Activated CD4-positive, alpha-beta T cell treated with anti-CD3 and anti-CD28 coated beads for 4 hours (primary cell): ENCODE measurements at places on chromosomes 2 and 18.

DNA sequence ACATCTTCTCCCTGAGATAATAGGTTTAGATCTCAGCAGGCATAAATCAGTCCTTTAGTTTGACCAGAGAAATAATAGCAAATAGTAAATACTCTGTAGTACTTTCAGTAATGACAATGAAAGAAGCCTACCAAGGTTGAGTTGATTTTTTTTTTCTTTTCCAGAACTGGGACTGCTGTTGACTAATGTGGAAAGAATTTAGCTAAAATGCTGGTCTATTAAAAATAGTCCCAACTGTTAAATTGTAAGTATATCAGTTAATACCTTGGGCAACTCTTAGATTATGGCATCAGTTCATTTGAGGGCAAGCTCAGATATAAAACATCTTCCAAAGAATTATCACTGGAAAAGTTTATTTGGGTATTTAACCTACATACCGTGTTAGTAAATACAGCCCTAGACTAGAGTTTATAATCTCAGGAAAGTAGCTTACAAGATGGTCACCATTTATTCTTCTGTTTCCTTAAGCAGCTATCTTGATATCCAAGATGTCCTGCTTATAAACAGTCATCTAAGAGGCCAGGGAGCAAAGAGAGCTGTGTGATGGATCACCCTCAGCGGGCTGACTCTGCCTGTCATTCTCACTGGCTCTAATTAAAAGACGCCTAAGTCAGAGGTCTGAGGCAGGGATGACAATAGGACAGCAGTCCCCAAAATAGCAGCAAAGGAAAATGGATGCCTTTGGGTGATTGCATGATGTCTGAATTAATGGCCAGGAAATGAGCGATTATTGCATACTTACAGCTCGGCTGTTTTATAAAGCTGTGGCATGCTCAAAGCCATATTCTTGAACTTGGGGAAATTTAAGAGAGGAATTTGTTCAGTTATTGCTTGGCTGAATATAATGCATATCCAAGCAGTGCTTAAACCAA, 121.3 kb downstream of the MTX2 start:
- no peak for DNase-seq

- DNase-seq, result peak; percentile 13
These were observed 908 bp downstream of the ERLEC1 start for GRCh38 chr2:53787614-53788289.

GRCh38 chr2:229104974-229105387, 166.1 kb downstream of the PID1 start:
- no peak for DNase-seq

- DNase-seq, result no peak
These were observed 57.7 kb downstream of the PRKCE start for GRCh38 chr2:45709137-45709536.

DNA sequence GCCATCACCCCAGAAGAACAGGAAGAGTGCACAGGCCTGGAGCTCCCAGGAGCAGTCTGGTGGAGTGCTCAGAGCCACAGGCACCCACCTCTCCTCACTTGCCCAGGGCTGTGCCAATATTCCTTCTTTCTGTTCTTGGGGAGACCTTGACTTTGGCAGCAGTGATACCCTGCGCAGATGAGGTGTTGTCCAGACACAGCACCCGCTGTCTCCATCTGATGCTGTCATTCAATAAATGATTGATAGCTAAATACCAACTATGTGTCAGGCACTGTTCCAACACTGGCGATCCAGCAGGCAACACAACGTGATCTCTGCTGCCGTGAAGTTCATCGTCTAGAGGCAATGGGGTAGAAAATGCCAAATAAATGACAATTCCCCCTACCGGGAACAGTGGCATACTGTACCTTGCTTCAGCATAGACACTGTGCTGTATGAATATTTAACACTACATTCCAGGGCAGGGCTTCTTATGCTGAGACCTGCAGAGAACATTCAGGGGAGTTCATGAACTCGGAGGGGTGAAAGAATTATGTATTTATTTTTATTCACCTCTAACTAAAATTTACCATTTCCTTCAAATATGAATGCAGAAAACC, 320.5 kb upstream of the NCKAP5 start:
- no peak for DNase-seq
